Tongue (tissue), 3 donors: ENCODE measurements at places on chromosomes 11 and 22. TPM values are rescaled to one million over a fixed set of nuclear protein-coding genes. Genes with fewer than 3 reads are reported as not detected.

The SLC37A2 gene
- total RNA-seq = 3.9 TPM

The PANX2 gene
- 0.31 TPM for total RNA-seq

The C11orf16 gene
- not detected for total RNA-seq

The OR4D5 gene
- total RNA-seq = not detected

The CNGA4 gene
- total RNA-seq = not detected

The VWA5A gene
- 110 TPM for total RNA-seq

The PRCP gene
- total RNA-seq = 76.4 TPM

The MMP12 gene
- total RNA-seq = not detected

The C11orf21 gene
- total RNA-seq = 0.10 TPM

The TBCEL gene
- total RNA-seq = 42.8 TPM

The RTN4RL2 gene
- total RNA-seq = 0.21 TPM

The OR5P2 gene
- not detected for total RNA-seq

The FAM89B gene
- total RNA-seq = 30.4 TPM

The ZC3H7B gene
- total RNA-seq = 37.8 TPM

The SCO2 gene
- total RNA-seq = 1.3 TPM

The MPPED2 gene
- total RNA-seq = 7.8 TPM
